CD4-positive, alpha-beta T cell treated with Interleukin-12 subunit alpha and Interleukin-12 subunit beta, for 1 hour (primary cell): ENCODE measurements at places on chromosomes 12 and 14.

GRCh38 chr12:110015132-110015531 lies 15.9 kb downstream of the ANKRD13A start:
- DNase-seq = peak; percentile 50

GRCh38 chr12:131499160-131499863 lies 211.6 kb upstream of the SFSWAP start:
- no peak for DNase-seq

DNA sequence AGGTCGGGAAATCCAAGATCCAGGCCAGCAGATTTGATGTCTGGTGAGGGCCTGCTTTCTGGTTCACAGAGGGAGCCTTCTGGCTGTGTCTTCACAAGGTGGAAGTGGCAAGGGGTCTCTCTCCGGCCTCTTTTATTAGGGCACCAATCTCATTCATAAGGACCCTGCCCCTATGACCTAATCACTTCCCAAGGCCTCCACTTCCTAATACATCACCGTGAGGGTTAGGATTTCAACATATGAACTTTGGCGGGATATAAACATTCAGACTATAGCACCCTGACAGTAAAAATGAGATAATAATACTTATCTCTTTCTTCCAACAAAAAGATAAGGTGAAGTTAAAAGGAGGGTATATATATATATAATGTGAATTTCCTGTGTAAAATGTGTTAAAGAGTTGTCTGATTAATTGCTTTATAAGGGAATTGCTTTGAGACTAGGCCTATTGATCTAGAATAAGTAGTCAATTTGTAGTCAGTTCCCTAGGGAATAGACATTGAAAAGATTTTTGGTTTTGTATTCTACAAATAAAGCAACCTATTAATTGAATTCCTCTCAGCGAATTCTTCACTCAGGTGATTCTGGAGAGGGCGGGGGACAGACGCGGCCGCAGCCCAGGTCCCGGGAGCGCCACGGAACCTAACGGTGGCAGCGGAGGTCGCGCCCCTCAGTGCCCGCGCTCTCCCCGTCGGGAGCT lies 516 bp upstream of the LGALS3 start:
- DNase-seq = no peak

DNA sequence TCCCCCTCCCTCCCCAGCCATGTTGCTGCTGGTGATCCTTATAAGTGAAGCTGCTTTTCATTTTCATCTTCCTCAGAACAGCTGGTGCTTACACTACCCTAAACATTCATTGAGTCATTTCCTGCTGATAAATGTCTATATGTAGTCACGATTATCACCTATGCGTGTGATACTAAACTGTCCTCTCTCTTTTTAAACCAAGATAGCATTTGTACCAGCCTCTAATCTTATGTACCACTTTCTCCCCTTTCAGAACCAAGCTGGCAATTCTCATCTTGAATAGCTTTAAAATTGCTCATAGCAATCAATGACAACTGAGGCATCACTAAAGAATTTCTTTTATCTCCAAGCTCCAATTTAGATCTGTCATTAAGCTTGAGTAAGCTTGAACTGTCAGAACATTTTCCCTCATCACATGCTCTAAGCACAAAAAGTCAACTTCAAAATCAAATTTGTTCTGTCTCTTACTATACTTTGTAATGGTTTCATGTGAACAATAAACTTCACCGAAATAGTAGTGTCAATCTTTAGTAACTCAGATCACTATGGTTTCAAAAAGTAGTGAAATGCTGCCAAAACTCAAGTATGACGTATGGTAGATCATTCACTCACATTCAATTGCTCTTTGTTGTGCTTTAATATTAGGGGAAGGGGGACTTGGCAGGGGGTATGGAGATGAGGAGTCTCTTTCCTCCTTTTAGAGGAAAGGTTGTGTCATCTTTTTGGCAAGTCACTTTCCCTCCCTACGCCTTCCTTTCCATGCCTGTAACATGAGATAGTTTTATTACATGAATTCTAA lies 178.1 kb upstream of the NOVA1 start:
- DNase-seq = no peak

DNA sequence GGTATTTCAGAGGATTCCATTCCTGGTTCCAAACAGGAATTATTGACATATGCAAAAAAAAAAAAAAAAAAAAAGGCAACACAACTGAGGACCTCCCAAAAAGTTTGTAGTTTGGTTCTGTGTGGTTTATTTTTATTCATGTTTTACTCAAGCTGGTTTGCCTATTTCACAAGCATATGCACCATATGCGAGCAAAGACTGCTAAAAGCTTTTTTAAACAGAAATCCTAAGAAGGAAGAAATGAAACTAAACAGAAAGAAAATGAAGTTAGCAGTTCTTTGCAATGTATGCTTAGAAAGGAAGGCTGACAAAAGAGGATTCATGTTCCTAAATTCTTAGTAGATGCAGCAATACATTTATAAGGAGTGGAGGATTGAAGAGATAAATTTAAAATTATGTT lies 487.6 kb upstream of the FLRT2 start:
- no peak for DNase-seq

DNA sequence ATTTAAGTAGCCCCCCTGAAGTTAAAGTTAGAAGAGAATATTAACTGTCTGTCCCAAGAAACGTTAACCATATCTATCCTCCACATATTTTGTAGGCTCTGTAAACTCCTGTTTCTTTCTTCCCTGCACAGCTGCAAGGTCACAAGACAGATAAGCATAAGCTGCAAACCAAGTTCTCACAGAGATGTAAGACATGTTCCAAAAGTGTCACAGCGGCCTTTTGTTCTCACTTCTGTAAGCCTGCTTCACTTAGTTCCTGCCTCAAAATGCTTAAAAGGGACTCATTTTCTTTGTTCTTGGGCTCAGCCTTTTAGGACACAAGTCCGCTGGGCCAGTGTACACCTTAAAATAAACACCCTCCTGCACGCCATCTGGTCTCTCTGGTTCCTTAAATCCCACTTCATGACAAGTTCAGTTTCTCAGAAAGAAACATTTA lies 3.2 kb downstream of the RNASE1 start:
- DNase-seq = no peak

DNA sequence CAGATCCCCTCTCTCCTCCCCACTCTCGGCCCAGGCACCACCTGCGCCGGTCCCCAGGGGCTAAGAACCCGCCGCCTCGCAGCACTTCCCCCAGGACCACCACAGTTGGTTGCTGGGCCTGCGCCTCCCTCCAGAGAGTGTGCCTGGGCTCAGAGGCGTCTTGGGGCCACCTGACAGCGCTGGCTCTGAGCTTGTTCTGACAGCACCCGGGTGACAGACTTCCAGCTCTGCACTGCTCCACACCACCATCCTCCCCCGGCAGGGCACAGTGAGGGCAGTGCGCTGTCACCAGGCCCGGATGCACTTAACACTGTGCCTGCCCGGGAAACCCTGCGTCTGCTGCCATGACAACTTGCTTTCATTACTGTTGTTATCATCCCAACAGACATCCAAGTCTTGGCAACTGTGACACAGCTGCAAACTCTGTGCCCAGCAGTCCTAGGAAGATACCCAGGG lies 6.6 kb downstream of the BRF1 start:
- peak; percentile 72 for DNase-seq

DNA sequence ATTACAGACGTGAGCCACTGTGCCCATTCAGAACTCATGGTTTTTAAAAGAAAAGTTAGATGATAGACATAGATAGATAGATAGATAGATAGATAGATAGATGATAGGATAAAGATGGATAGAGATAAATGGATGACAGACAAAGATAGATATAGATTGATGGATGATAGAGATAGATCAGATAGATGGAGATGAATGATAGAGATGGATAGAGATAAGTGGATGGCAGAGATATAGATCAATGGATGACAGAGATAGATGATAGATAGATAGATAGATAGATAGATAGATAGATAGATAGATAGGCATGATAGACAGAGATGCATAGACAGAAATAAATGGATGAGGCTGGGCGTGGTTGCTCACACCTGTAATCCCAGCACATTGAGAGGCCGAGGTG lies 13.7 kb upstream of the SLC25A3 start:
- no peak for DNase-seq

DNA sequence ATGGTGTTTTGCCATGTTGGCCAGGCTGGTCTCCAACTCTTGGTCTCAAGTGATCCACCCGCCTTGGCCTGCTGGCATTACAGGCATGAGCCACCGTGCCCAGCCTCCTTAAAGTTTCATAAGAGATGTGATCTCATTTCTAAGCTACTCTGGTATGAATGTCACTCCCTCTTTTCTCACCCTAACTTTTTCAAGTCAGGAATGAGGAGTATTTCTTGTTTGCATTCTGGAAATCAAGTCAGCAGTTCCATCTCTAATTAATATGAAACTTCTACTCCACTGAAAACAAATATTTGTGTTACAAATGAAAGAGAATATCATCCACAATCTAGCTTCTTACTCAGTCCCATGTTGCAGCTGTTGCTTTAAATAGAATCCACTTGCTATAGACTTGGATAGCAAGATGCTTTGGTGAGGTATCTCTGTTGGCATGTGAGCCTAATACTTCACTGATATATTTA lies 61.3 kb downstream of the ARF6 start:
- DNase-seq = no peak

GRCh38 chr12:132147423-132148367 lies 3.4 kb downstream of the NOC4L start:
- no peak for DNase-seq

- DNase-seq = no peak
Measured at GRCh38 chr12:89179983-89180382, 172.3 kb downstream of the DUSP6 start.

DNA sequence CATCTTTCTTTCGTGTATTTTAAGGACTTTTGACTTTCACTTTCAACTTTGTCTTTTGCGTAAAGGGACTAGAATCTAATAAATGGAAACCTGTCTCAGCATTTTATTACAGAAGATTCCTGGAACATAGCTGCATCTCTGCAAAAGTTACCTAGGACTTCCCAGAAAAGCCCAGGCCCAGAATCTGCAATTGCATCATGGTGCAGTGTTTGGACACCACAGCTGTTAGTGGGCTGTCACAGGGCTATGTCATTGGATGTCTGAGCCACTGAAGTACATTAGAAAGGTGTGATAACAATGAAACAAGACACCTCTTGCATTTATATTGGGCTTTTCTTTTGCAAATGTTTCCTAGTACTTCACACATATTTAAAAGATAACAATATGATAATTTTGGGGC lies 199.9 kb upstream of the IGF1 start:
- DNase-seq = no peak

DNA sequence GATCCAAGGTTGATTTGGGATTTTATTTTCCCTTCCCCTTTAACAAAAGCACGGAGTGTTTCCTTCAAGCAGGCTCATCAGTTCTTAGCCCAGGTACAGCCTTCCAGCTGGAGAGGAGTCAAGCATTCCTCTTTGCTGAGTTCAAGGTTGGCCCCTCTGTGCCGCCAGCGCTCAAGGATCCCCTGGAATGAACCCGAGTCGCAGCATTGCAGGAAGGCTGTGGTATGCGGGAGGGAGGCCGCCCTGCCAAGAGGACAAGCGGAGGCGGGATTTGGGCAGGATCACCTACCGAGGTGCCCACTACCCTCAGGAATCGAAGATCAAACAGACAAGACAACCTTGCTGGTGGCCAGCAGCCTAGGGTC lies 53.9 kb upstream of the NCOR2 start:
- no peak for DNase-seq

DNA sequence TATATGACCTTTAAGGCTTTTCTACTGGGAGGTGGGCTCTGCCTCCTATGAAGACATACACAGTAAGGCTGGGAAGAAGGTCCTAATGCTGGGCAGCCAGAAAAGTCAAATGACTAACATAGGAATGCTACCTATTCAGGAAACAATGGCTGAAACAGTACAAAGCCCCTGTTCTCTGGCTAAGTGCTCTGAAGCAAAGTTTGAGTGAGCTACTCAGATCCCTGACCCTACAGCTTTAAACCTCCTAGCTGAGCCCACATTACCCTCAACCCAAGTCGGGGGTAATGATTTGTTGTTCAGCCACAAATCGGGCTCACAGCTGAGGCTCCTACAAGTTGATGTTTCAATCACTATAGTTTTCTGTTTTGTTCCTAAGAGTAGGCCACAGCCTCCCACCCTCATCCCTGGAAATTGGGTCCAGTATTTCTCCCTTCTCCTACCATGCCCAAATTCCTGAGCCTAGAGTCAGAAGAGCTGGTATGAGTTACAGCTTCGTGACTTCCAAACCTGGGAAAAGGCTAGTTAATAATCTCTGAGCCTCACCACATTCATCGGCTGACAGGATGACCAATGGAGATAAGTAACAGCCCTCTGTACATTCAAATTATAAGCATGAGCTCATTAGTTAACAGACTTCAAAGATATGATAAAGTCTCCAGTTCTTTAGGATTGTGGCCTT lies 46.5 kb downstream of the BTBD7 start:
- no peak for DNase-seq

DNA sequence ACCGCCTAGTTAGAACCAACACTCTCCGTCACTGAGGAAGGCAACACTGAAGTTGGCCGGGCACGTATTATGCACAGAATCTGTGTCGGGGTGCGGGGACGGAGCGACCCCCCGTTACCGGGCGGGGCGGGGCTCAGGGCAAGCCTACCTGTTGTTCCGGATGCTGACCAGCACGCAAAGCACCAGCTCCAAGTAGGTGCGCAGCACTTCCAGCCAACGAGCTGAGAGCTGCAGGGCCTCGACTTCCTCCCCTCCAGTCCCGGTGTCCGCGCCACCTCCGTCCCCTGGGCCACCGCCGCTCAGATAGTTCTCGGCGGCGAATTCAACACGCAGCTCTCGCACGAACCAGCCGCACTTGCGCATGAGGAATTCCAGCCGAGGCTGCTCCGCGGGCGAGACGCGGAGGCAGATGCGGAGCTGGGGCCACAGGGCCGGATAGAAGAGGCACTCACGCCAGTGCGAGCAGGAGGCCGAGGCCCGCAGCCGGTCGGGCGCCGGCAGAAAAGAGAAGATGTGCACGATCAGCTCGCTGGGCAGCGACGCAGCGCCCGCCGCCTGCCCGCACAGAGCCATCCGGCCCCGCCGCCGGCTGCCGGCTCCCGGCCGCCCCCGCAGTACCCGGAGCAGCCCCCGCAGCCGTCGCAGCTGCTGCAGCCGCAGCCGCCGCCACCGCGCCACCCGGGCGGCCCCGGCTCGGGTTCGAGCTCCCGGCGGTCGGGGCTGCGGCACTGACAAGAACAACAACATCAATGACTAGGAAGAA lies 636 bp downstream of the FBXO33 start:
- peak; percentile 53 for DNase-seq

GRCh38 chr12:28742791-28743190 lies 406.3 kb upstream of the FAR2 start:
- DNase-seq = no peak

DNA sequence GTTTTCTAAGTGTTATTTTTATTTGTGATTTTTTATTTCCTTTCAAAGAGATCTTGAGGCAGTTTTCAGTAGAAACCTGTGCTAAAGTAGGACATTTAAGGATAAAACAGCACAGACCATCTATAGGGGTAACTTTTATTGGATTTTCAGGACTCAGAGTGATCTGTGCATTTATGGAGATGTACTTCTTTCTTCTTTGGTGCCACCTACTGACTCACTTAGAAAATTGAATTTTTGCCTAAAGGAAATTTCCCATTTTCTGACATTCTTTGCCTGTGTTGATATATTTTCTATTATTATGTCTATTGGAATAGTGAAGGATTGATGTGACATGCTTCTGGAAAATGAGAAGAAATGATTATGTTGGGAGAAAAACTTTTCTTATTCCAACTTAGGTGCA lies 113.0 kb downstream of the UNC79 start:
- no peak for DNase-seq

GRCh38 chr14:50920482-50921230 lies 23.6 kb downstream of the PYGL start:
- no peak for DNase-seq
